ENCODE measurements at places on chromosomes 2 and 18. TPM values are rescaled to one million over a fixed set of nuclear protein-coding genes. Genes with fewer than 3 reads are reported as not detected.

DNA sequence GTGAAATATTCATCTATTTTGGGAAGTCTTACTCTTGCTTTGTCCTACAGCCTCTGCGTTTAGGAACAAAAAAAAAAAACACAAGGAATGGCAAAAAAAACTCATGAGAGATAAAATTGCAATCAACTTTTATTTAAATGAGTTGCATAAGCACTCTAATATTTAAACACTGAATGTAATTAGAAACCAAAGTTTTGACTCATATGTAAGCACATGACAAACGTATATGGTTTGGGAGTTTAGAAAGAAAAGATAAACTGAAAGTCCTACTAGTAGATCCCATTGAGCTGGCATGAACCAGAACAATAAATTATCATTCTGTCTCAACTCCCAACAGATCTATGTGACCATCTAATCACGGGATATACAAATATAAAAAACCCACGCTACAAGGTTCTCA is 44.8 kb downstream of the REV1 start:
- peaks cover 4% of the 10 kb centered on the region for H3K4me1 ChIP-seq
- H3K36me3 ChIP-seq, result peaks cover 13% of the 10 kb centered on the region
- H3K27me3 ChIP-seq, result no peaks in the 10 kb centered on the region
- no peak overlapping the region for H3K27ac ChIP-seq

DNA sequence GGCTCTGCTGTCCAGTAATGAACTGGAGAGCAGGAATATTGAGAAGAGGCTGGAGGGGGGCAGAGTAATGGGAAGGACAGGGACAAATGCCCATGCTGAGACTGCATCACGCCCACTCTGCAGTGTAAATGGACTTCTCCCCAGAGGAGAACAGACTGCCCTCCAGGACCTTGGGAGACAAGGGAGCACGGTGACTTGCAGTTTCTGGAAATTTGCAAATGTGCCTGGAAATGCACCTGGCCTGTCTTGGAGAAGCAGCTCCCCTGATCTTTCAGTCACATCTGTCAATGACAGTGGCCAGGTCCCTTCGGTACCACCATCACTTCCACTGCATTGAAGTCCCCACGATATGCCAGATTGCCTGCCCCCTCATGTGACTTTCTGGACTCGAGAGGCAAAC is 178.7 kb upstream of the SH3BP4 start:
- H3K27ac ChIP-seq, result no peak overlapping the region
- H3K4me3 ChIP-seq, result no peak overlapping the region
- peaks cover 6% of the 10 kb centered on the region for H3K4me1 ChIP-seq

Gene GMPPA
- total RNA-seq, result 46.3 TPM

DNA sequence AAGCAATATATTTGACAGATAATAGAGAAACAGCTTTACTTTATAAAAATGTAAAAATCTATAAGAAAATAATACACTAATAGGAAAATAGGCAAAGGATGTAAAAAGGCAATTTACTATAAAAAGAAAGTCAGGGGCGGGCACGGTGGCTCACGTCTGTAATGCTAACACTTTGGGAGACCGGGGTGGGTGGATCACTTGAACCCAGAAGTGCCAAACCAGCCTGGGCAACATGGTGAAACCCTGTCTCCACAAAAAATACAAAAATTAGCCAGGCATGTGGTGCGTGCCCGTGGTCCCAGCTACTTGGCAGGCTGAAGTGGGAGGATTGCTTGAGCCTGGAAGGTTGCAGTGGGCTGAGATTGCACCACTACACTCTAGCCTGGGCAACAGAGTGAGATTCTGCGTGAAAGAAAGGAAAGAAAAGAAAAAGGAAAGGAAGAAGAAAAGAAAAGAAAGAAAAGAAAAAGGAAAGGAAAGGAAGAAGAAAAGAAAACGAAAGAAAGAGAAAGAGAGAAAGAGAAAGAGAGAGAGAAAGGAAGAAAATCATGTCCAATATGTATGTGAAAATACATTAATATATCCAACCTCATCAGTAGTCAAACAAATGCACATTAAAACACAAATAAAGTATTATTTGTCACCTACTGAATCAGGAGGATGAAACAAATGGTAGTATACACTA is 65.1 kb downstream of the ADD2 start:
- no peaks in the 10 kb centered on the region for H3K4me1 ChIP-seq
- no peak overlapping the region for H3K4me3 ChIP-seq
- H3K27ac ChIP-seq, result no peak overlapping the region
- no peaks in the 10 kb centered on the region for H3K27me3 ChIP-seq

Gene ABCG5
- total RNA-seq, result not detected

GRCh38 chr2:143833015-143833660 is 686.8 kb downstream of the ZEB2 start:
- H3K36me3 ChIP-seq, result no peaks in the 10 kb centered on the region
- no peaks in the 10 kb centered on the region for H3K4me1 ChIP-seq
- no peaks in the 10 kb centered on the region for H3K27me3 ChIP-seq
- no peak overlapping the region for H3K4me3 ChIP-seq
- H3K27ac ChIP-seq, result no peak overlapping the region
- no peak for DNase-seq

DNA sequence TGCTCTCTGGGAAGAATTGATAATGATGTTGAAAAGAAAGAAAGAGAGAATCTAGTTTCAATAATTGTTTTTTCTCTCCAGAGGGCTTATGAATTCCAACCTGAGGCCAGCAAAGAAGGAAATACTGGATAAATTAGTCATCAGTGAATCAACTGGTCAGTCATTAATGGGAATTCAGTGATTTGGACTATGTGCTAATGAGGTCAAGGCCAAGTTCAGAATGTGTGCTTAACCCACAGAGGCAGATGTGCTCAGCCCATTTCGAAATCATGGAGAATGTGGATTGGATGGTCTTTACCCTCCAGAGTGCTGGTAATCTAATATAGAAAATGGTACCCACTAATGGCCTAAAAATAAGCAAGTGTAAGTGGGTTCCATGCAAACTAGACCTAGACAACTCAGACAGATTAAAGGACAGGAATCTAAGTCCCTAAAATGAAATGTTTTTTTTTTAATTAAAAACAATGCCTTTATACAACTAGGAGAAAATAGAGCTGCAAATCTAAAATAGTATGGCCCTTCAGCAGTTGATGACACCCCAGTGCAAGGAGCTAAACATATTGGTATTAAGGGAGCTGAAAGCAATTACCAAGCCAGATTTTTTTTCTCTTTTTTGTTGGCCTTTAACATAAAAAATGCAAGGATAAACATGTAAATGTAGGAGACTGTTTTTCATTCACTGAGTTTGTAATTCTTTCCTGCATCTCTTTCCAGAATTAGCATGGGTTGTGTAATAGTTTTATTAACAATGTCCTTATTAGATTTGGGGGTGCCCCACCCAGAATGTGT is 296.9 kb downstream of the SATB2 start:
- H3K4me3 ChIP-seq, result peak overlapping the region; percentile 15
- no peak overlapping the region for H3K27ac ChIP-seq
- H3K27me3 ChIP-seq, result no peaks in the 10 kb centered on the region
- H3K4me1 ChIP-seq, result peaks cover 13% of the 10 kb centered on the region
- no peaks in the 10 kb centered on the region for H3K36me3 ChIP-seq

- H3K4me3 ChIP-seq, result no peak overlapping the region
- no peak overlapping the region for H3K27ac ChIP-seq
- no peaks in the 10 kb centered on the region for H3K36me3 ChIP-seq
- no peaks in the 10 kb centered on the region for H3K27me3 ChIP-seq
- DNase-seq, result peak; percentile 19
- H3K4me1 ChIP-seq, result no peaks in the 10 kb centered on the region
These were observed 1200.8 kb upstream of the GYPC start for GRCh38 chr2:125455110-125455509.

- H3K27me3 ChIP-seq, result peaks cover 12% of the 10 kb centered on the region
- peak overlapping the region; percentile 45 for H3K27ac ChIP-seq
- no peaks in the 10 kb centered on the region for H3K36me3 ChIP-seq
These were observed 19.6 kb upstream of the YPEL5 start for GRCh38 chr2:30127016-30127893.

DNA sequence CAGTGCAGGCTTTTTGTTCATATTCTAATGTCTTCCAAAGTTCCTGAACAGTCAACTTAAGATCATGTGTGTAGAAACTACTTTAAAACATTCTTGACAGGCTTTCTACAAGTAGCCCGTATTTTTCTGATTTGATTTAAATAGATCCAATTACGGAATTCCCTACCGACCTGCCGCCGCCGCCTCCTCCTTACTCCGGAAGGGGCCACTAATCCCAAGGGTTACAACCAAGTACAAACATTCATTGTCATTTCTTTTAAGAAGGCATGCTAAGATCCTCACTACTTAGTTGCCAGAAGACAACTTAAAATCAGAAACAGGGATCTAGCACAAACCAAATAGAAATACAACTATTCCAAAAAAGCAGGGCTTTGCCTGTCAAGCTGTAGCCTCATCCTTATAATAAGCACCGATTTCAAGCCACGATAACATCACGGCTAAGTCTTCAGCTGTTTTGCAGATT is 784 bp downstream of the WDR33 start:
- H3K4me1 ChIP-seq, result peaks cover 4% of the 10 kb centered on the region
- peak overlapping the region; percentile 95 for H3K4me3 ChIP-seq
- no peaks in the 10 kb centered on the region for H3K36me3 ChIP-seq
- no peak for DNase-seq

DNA sequence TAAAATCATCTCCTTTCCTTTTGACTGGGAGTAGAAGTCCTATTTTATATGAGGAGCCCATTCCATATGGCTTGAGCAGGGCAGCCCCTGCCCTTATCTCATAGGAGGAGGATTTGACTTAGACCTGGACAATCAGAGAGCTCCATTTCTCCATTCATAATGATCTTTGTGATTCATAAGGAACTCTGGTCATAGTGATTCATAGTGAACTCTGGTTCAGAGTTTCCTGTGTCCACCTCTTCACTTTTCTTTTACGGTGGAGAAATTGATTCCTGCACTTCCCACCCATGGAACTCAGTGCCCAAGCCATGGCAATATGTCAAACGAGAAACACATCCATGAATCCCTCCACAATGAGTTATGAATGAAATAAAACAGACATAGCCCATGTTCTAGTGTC is 12.8 kb upstream of the MYO3B start:
- H3K4me1 ChIP-seq, result peaks cover 12% of the 10 kb centered on the region
- H3K27ac ChIP-seq, result no peak overlapping the region
- H3K4me3 ChIP-seq, result peak overlapping the region; percentile 24
- DNase-seq, result peak; percentile 49
- no peaks in the 10 kb centered on the region for H3K27me3 ChIP-seq

DNA sequence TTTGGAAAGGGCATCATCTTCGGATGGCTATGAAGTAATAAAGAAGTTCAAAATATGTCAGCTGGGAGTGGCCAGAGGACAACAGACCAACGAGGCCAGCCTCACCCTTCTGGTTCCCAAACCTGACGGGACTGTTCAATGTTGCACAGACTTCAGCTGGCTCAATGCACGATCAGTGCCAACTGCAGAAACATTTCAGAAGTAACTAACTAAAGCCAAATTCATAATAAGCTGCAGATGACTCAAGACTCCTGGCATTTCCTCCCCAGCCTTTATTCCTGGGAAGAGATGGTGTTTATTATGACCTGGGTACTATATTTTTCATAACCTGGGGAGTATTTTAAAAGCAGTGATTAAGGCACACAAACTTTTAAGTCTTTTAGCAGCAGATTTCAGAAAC is 3.8 kb upstream of the ATP6V1C2 start:
- H3K4me3 ChIP-seq, result peak overlapping the region; percentile 37
- no peaks in the 10 kb centered on the region for H3K36me3 ChIP-seq
- H3K27ac ChIP-seq, result no peak overlapping the region
- H3K27me3 ChIP-seq, result peaks cover 29% of the 10 kb centered on the region

DNA sequence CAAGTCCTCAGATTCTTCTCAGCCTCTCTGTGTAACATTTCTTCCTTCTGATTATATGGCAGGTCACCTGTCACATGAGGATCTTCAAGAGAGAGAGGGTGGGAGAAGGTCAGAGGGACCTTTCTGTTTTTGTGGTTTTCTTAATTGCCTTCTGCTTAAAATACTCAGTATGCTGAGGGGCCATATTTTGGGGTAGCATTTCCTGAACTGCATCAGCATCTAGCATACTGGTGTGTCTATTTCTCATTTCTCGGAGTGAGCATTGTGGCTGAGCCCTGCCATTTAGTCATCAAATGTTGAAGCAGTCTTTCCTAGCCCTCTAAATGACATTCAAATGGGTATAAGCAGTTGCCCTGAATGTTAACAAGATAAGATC is 162.7 kb downstream of the MYO3B start:
- no peaks in the 10 kb centered on the region for H3K36me3 ChIP-seq
- H3K27ac ChIP-seq, result no peak overlapping the region
- H3K27me3 ChIP-seq, result no peaks in the 10 kb centered on the region
- H3K4me1 ChIP-seq, result no peaks in the 10 kb centered on the region

Gene CCNT2
- 26.2 TPM for total RNA-seq

Gene PAX8
- total RNA-seq, result 2.9 TPM

Gene CCDC150
- total RNA-seq, result 8.5 TPM

- H3K4me3 ChIP-seq, result no peak overlapping the region
- H3K36me3 ChIP-seq, result no peaks in the 10 kb centered on the region
- no peaks in the 10 kb centered on the region for H3K4me1 ChIP-seq
These were observed 16.2 kb upstream of the ALPI start for GRCh38 chr2:232439758-232440135.

DNA sequence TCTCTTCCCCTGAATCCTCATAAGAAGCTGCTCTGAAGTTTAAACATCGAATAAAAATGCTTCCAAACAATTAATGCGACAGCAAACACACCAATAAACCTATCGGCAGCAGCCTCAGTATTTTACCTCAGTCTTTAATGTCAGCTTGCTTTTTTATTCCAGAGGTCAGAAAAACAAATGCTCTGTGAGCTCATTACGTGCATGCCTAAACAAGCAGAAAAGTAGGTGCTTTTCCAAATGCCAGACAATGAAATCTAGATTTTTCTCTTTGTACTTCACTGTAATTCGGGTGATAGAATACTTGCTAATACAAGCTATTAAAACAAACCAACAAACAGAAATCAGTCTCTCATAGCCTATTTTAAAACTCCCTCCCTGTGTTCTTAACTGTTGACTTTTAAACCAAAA is 381.5 kb downstream of the NRXN1 start:
- DNase-seq, result no peak
- no peak overlapping the region for H3K4me3 ChIP-seq
- H3K27me3 ChIP-seq, result no peaks in the 10 kb centered on the region
- no peak overlapping the region for H3K27ac ChIP-seq
- H3K4me1 ChIP-seq, result no peaks in the 10 kb centered on the region

- H3K27me3 ChIP-seq, result no peaks in the 10 kb centered on the region
- no peaks in the 10 kb centered on the region for H3K36me3 ChIP-seq
- peaks cover 4% of the 10 kb centered on the region for H3K4me1 ChIP-seq
- H3K4me3 ChIP-seq, result no peak overlapping the region
- peak overlapping the region; percentile 40 for H3K27ac ChIP-seq
- DNase-seq, result no peak
These were observed 45.3 kb downstream of the CD28 start for GRCh38 chr2:203751685-203752271.

Gene MEP1B
- not detected for total RNA-seq

GRCh38 chr2:234331566-234331965 is 165.3 kb downstream of the ARL4C start:
- DNase-seq, result no peak
- peaks cover 5% of the 10 kb centered on the region for H3K27me3 ChIP-seq
- no peak overlapping the region for H3K27ac ChIP-seq
- no peaks in the 10 kb centered on the region for H3K4me1 ChIP-seq
- H3K4me3 ChIP-seq, result no peak overlapping the region

DNA sequence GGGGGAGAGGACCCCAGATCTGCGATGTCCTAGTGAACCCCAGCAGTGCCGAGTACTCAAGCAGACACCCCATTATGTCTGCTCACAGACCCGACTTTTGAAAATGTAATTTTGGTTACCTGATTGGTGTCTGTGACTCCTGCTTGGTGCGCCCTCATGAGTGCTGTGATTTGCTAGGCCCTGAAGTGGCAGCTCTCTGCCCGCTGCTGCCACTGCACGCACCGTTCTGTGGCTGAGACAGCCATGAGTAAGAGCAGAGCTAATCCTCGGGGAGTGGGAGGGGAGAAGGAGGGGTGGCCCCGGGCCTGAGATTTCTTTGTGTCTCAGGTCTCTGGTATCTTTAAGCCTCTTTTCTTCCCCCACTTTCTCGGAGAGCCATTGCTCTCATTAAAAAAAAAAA is 18.2 kb downstream of the FHOD3 start:
- H3K4me3 ChIP-seq, result no peak overlapping the region
- no peak for DNase-seq
- peaks cover 39% of the 10 kb centered on the region for H3K4me1 ChIP-seq

Gene SP110
- total RNA-seq, result 15.3 TPM
